ENCODE measurements at places on chromosomes 1 and 21.

- DNase-seq: no peak
These were observed 7.2 kb downstream of the RO60 start for GRCh38 chr1:193066606-193067005.

DNA sequence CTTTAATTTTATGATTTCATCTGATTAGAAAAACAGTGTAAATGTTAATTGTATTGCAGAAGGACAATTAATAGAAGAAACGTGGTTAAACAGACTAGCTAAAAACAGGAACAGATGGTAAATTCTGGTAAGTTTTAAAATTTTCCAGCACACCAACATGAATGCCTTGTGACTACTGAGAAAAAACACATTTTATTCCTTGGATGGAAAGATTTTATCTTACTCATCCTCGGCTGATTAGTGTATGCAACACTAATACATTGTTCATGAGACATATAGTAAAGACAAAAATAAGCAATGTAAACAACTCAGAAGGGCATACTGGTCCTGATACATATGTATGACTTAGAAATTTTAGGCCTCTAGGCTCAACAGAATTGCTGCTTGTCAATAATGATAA lies 4.9 kb upstream of the AK5 start:
- DNase-seq: no peak

DNA sequence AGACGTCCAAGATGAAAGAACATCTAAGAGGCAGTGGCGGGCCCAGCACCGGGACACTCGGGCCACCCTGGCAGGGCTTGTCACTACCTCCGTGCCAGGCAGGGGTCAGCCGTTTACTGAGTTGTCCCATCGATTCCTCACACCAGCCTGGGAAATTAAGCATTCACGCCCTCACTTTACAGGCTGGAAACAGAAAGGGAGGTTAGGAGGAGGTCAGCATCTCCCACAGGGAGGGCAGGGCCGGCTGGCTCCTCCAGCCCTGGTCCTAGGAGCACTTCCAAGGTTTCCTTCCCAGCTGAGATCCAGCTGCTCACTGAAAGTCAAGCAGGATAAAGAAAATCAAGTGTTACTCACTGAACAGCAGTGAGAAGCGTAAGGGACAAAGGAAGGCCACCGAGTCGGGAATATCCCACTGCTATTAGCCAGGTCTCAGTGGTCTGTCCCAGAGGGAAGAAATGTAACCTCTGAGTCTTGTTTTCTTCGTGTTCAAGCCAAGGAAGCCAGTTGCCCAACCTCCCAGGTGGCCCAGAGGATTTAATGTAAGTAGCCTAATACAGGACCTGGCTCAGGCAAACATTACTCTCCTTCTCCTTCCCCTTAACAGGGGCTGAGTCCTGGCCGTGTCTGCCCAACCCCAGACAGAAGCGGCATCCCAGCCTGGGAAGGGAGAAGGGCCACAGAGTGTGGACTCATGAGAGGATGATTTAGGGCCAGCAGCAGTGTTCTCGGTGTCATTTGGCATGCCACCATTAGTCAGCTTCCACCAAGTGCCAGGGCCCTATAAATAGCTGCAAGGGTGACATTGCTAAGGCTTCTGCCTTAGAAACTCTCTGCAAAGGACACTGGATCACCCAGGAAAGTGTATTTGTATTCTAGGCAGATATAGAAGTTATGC lies 203.1 kb upstream of the GALNT2 start:
- DNase-seq: no peak

GRCh38 chr1:53075761-53076163 lies 13.7 kb downstream of the PODN start:
- DNase-seq: no peak

DNA sequence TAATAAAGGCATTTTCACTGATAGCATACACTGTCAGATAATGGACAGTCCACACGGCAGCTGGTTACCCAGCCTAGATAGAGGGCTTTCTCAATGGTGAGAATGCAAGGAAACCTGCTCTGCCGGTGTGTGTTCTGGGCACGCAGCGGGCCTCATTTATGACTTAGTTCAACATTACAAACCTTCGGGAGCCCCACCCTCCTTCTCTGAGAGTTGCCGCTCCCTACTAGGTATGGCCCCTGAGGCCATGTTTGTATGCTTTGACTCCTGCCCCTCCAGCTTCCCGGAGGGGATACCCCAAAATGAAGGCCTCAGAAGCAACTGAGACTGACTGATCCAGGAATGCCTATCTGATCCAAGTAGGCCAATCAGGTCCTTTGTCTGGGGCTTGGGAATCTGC lies 17.2 kb upstream of the FABP3 start:
- no peak for DNase-seq

- no peak for DNase-seq
These were observed 72.7 kb downstream of the GALNT2 start for GRCh38 chr1:230139741-230140140.

- no peak for DNase-seq
These were observed 13.3 kb downstream of the TRPM2 start for GRCh38 chr21:44366586-44367211.

- no peak for DNase-seq
These were observed 16.1 kb upstream of the AJAP1 start for GRCh38 chr1:4638345-4638729.

- no peak for DNase-seq
These were observed 271.6 kb downstream of the TRABD2B start for GRCh38 chr1:47725511-47725991.

DNA sequence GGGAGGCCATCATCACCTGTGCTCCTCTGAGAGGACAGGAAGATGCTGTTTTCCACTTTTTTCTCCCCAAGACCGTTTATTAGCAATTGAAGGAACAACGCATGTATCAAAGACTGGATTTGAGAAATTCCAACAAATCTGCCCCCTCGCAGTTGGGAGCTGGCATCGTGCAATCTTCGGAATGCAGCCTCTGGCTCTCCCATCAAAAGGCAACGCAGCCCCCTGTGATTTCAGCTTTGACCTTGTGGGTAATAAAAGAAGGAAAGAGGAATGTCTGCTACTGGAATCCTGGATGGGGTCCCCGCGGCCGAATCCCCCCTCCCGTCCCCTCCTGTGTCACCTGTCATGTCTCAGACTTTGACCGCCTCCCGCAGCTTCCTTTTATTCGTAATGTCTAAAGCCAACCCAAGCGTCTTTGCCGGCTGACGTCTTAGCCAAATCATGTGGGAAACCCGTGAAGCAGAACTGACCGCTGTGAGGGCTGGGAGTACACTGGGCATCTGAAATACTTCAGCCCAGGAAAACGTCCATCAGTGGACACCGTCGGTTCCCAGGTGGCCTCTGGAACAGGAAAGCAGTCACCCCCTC lies 101.5 kb downstream of the WDR4 start:
- no peak for DNase-seq

DNA sequence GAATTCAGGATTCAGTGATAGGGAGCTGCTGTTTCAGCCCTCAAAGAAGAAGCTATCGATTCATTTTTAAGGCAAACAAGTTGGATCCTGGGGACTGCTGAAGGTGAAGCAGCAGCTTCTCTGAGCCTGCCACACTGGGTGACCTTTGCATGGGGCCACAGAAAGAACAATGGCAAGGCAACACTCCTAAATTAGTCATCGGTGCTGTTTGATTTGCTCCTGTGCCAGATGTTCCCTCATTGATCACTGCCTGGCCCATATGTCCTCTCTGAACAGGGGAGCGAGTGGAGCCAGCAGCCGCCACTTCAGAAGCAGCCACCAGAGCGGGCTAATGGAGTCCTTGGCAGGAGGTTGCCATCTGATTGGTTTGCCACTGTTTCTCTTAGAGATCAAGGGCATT lies 391.5 kb downstream of the NTNG1 start:
- no peak for DNase-seq

DNA sequence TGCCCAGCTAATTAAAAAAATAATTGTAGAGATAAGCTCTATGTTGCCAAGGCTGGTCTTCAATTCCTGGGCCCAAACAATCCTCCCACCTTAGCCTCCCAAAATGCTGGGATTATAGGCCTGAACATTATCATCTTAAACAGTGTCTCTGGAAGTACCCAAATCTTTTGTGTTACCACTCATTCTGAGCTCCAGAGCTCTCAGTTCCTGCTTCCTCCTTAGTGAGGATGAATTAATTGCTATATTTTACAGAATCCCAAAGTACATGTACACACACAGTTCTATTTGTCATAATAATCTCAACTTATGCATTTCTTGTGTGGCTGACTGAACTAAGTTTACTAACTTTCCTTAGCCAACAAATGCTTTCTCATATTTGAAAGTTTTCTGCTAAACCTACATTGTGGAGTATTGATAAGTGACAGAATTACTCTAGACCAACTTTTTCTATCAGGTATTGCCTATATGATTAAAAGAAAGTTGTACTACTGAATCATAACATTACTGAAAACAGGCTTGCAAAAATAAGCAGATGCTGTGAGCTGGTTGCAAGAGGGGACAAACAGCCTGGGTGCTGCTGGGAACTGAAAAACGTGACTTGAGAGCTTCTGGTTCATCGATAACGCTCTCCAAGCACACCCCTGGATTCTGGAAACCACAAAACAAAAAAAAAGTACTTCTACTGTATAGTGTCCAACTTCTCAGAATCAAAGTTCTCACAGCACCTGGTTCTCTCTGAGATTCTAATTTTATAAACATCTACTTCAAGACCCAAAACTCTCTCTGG lies 15.3 kb downstream of the VAV3 start:
- no peak for DNase-seq

GRCh38 chr1:94651076-94651475 lies 109.5 kb upstream of the F3 start:
- no peak for DNase-seq

- no peak for DNase-seq
These were observed 41.4 kb upstream of the ACOT11 start for GRCh38 chr1:54506594-54506993.
